Astrocyte (in vitro differentiated cells and primary cell): ENCODE measurements at places on chromosomes 2 and 18.
A peak's percentile ranks its signal among the peaks of the same experiment; 100 is the strongest.

DNA sequence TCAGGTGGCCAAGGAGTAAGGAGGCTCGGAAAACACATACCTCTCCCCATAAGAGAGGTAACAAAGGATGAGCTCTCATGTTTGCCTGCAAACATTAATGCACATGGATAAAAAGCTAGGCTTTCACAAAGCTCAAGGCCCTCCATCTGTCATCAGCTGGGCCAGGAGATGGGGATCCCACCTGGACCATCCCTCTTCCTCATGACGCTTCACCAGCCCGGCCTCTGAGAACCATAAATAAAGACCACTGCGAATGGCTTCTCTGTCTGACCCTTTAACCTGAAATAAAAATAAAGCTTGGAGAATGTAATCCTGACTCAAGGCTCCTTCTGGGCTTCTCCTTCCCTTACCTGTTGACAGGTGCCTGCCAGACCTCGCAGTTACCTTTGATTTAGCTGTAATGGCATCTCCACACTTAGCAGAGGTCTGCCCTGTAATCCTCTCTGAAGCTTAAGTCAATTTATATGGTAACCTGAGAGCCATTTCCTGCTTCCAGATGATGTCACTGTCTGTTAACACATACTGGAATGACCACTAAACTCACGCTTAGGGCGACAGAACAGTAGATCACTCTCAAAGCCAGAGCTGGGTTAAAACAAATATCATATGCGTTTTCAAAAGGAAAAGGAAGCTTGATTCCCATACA is 29.3 kb upstream of the FOXI3 start:
- DNase-seq, result no peak

DNA sequence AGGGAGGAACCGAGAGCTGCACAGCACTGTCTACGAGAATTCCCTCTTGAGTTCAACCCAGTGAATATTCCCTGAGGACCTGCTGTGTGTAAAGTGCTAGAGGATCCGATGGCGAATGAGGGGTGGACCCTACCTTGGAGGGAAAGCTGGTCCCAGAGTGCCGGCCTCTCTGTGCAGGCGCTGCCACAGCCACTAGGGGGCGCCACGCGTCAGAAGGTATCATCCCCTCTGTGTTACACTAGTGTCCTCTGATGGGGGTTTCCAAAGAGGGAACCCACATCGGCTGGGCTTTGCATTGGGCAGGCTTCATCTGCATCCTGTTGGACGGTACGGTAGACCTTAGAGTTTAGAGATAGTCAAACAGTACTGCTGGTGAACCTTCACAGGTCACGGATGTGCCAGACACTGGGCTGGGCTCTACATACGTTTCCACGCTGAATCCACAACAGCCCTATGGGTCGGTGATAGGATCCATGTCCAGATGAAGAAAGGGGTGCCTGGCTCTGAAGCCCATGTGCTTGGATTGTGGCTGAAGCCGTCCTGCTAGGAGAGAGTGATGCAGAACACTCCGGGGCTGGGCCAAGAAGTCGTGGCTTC is 39.0 kb downstream of the COA5 start:
- no peak for DNase-seq

DNA sequence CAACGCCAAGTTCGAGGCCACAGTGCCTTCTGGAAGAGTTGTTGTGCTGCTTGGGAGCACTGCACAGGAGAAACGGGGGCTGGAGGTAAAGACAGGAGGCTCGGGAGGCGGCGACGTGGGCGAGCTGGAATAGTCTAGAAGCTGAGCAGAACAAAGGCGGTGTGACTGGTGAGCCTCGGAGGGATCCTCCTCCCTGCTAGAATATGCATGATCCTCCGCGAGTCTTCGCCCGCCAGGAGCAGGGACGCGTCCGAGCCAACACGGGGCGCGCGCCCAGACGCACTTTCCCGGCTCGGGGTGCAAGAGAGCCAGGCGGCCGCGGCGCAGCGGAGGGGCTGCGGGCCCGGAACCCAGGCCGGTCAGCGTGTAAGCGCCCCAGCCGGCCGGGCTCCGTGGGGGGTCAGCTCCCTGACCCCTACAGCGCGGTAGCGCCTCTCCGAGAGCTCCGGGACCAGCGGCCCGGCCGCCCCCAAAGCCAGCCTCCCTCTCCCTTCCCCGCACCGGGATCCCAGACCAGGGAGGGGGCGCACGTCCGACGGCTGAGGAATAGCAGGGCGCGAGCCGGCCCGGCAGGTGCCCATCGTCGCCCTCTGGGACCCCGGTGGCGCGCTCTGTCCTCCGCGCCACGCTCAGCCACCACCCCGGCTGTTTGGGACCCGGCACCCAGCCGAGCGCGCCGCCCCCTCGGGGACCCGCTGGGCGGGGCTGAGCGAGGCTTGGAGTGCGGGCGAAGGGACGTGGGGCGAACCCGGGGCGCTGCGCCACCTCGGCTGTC is 62.5 kb downstream of the GNAL start:
- no peak for DNase-seq

GRCh38 chr2:145025382-145025781 is 505.5 kb upstream of the ZEB2 start:
- DNase-seq, result no peak

GRCh38 chr18:74589811-74590210 is 7.9 kb upstream of the ZNF407 start:
- DNase-seq, result no peak

- peak; percentile 51 for DNase-seq
Measured at GRCh38 chr18:22556222-22557167, 138.8 kb upstream of the CTAGE1 start.
